ENCODE measurements at places on chromosomes 11 and 22.

DNA sequence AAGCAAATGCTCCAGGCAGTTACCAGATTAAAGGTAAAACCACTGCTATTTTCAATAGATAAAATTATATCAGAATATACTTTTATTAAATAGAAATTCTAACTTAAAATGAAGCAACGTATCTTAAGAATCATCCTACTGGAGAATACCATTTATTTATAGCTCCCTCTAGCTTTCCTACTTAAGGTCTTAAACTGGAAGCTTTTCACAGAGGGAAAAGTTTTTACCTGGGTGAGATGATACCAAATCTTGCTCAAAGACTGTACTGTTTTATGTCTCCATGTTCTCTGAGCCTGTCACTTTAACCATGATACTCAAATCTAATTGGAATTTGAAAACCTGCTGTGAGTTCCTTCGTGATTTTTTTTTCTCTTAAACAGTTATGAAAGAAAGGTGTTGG, 291.8 kb downstream of the AASDHPPT start:
- no peak for DNase-seq

DNA sequence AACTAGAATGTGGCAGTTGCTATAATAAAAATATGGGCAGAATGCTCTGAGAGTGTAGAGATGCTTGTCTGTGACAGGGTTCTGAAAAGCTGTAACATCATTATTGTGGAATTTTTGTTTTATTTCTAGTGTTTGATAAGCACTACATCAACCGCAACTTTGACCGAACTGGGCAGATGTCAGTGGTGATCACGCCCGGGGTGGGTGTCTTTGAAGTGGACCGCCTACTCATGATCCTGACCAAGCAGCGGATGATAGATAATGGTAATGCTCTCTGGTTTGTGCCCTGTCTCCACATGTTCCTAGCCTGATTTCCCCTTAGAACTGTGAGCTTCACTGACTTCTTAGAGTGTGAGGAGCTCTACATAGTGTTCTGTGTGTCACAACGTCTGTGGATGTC, 48.8 kb downstream of the DEPDC5 start:
- no peak for DNase-seq

- no peak for DNase-seq
These were observed 81.4 kb downstream of the TRIM29 start for GRCh38 chr11:120056301-120057027.

- DNase-seq: no peak
These were observed 8.3 kb downstream of the TST start for GRCh38 chr22:37010976-37011375.

DNA sequence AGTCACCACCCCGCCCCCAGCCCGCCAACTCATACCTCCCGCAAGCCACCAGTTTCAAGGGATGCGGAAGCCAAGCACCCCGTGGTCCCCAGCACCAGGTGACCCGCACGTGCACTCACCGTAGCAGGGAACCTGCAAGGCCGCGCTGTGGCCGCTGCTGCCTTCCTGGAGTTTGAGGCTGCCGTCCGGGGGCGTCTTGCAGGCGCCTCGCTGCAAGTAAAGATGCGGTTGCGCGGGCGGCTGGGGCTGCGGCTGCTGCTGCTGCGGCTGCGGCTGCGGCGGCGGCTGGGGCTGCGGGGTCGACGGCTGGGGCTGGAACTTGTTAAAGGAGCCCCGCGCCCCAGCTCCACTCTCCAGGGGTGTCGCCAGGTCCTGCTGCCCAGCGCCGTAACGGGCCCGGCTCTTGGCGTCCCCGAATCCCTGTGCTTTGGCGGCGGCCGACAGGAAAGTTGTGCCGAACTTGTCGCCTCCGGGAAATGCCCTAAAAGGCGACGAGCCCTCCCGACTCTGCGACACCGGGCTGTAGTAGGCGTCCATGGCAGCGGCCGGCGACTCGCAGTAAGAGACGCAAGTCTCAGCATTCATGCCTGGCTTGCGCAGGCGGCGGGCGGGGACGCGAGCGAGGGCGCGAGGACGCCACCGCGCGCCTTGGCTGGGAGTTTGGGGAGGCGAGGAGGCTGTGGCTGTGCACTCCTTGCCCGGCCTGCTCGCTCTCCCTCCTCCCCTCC, at the start of gene ALX4:
Gene ALX4, minus strand, starts transcription at position 662 of the 728 bp plus-strand sequence. Its CDS starts 77 bp downstream, at position 585.
- no peak for DNase-seq

GRCh38 chr11:37519781-37520180, 921.7 kb upstream of the RAG2 start:
- DNase-seq: no peak

GRCh38 chr11:119752345-119752871, 23.4 kb upstream of the NECTIN1 start:
- DNase-seq: no peak

DNA sequence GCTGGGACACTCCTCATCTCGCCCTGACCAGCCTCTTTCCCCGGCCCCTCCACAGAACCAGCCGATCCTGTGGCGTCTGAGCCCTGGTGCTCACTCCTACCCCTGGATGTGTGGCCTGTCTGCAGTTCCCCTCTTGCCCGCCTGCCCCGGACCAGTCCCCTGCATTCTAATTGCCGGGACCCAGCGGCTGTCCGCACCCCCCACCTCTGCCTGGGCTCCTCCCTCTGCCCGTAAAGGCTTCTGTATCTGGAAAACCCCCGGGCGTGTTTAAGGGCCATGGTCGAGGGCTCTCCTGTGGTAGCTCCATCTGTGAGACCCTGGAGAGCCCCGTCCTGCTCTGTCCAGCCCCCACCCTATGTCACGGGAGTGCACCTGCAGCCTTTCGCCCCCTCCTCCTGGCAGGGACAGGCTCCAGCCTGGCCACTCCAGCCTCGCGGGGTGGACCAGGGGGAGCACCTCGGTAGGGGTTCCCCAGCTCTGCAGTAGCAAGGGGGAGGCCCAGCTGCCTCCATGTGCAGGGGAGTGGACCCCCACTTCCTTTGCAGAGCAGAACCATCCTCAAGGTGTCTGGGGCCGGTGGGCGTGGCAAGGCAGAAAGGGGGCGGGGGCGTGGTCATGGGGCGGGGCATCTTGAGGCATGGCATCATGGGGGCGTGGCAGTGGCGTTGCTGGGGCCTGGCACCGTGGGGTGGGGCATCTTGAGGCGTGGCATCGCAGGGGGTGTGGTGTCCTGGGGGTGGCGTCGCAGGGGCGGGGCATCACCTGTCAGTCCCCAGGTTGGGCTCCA, 430.4 kb downstream of the TBC1D22A start:
- DNase-seq: no peak

GRCh38 chr11:72600557-72600956, 73.7 kb downstream of the PDE2A start:
- no peak for DNase-seq

DNA sequence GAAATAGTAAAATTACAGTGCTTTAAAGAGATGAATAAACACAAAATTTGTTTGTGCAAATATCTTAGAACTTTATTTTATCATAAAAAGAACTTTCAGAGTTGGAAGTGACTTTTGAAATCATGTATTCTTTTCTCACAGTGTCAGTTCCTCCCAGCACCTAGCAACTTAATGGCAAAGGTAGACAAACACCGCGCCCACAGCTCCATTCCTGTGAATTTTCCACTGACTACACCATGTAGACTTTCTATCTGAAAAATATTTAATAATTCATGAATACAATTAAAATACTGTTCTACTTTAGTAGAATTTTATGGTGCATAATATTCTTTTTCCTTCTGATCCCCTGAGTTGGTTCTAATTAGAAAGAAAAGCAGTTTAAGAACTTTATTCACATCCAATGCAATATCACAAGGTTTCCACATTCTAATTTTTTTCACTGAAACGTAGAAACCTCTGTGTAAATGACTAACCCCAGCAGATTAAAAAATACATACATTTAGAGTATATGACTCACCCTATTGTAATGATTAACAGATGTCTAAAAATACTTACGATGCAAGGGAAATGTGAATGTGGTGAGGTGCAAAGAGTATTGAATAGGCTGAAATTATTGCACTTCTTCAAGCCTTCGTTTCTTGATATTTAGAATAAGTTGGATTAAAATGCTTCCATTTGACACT, 218.2 kb upstream of the CCDC179 start:
- no peak for DNase-seq
